Non-pigmented ciliary epithelial cell (primary cell): ENCODE measurements at places on chromosomes 16 and 17.
A peak's percentile ranks its signal among the peaks of the same experiment; 100 is the strongest.

GRCh38 chr16:3650631-3651265 lies 3.7 kb upstream of the DNASE1 start:
- DNase-seq = no peak

GRCh38 chr16:8853150-8853549 lies 15.7 kb downstream of the CARHSP1 start:
- no peak for DNase-seq

DNA sequence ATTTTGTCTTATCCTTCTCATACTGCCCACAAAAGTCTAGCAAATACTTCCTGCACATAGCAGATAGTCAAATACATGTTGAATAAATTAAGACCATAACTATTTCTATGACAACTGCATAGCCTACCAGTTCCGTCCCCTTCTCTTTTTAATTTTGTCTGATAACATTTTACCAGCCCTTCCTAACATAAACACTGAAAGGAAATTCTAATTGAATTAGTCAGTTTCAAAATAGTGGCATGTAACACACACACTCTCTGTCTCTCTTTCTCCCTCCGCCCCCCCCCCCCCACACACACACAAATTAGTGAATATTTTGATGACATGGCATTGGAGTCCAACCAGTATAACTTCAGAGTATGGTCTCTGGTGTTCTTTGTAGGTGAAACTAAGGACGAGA lies 41.8 kb downstream of the TNRC6C start:
- DNase-seq = peak; percentile 11

GRCh38 chr16:58684001-58684353 lies 593 bp downstream of the SLC38A7 start:
- DNase-seq = no peak

DNA sequence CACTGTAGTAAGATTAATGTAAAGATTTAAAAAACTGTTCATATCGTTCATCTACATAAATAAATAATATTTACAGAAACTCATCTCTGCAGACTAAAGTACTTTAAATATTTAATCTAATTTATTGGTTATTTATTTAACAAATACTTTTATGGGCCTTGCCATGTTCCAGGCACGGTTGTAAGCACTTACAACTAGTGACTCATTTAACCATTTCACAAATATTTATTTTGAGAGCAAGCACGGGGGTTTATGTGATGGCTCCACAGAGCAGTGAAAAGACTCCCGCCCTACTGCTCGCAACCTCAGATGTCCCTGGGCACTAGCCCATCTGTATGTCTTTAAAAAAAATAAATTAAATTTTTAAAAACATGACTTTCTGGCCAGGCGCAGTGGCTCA lies 575.9 kb downstream of the WWOX start:
- DNase-seq = no peak

DNA sequence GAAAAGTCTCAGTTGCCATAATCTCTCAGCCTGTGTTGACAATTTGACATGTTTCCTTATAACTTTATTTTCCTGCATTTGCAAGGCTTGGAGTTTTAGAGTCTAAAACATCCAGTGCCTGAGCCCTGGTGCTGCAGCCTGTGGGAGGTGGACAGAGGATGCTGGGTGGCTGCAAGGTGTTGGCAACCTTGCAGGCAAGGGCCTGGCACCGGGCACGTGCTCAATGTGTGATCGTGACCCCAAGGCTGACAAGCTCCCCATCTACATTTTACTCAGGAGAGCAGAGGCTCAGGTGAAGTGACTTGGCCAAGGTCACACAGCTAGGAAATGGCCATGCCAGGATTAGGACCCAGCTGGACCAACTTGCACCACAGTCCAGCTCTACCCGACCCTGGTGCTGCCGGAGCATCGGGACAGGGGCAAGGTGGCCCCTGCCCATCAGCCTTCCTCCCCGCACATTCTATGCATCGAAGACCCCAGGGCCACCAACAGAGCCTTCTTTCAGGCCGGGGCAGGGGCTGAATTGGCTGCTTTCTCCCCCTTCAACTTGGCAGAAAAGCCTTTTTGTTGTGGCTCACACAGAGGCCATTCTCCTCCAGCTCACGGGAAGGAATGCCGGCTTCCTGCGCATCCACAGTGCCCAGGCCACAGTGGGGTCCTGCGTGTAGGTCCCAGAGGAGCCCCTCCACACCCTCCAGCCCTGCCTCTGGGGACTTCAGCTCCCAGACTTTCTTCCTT lies 23.1 kb downstream of the MMP15 start:
- no peak for DNase-seq

DNA sequence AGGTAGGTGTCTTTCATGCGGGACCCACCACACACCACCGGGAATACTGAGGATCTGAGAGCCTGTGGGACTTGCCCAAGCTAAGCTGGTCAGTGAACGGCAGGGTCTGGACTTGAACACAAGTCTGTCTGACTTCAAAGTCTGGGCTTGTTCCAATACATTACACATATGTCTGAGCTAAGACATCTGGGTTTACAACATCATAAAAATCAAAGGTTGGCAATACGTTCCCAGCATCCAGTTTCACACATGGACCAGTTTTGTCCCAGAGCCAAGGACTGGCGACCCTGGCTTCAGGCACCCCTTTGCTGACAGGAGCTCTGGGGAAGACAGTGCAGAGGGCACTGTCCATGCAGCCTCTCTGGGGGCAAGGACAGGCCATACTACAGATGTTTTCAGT lies 27.9 kb upstream of the AXIN2 start:
- DNase-seq = no peak

- DNase-seq = no peak
Measured at GRCh38 chr17:63686138-63686685, 13.7 kb downstream of the LIMD2 start.

DNA sequence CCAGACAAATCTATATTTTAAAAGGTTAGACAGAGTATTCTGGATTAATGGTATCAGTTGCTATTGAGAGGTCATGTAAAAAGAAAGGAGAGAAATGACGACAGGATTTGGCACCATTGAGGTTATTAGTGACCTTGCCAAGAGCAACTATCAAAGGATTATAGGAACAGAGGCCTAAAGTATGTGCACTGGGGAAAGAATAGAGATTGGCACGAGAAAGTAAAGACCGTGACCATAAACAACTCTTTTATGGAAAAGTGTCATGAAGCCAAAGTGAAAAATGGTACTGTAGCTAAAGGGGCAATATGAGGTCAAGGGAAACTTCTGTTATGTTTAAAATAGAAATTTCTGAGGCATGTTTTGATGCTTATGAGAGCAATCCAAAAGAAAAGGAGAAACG lies 115.2 kb upstream of the KIF2B start:
- DNase-seq = no peak

- no peak for DNase-seq
Measured at GRCh38 chr16:12958366-12958765, 57.0 kb downstream of the SHISA9 start.

DNA sequence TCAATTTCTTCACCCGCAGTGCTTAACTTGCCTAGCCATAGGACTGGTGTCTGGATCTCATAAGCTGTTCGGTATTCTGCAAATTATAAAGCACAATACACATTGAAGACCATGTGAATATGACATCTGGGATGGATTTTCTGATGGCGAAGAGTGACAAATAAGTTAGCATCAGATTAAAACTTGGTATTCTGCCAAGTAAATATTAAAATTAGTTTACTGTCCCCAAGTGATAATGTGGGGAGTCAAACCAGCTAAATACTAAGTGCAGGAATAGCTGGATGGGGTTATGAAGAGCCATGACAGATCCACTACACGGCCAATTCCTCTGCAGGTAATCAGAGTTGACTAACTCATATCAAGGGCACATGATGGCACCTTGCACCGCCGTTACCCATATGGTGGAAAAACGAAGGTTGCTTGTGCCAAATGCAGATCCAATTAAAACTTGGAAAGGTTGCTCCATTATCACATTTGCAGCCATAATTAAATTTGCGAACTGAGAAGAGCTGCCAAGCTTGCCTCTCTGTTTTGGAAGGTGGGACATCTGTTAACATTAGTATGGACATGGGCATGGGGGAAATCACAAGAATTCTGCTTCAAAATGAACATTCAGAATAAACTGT lies 114.9 kb upstream of the TOM1L1 start:
- DNase-seq = no peak

DNA sequence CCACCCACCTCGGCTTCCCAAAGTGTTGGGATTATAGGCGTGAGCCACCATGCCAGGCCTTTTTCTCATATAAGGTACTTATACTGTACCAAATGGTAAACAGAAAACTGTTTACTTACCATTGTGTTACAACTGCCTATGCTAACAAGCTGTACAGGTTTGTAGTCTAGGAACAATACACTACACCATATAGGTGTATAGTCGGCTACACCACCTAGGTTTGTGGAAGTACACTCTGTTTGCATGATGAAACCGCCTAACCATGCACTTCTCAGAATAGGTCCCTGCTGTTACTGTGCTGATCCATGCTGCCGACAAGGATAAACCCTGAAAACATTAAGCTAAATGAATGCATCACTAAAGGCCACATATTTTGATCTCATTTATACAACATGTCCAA lies 18.9 kb downstream of the DNAJA2 start:
- DNase-seq = no peak

DNA sequence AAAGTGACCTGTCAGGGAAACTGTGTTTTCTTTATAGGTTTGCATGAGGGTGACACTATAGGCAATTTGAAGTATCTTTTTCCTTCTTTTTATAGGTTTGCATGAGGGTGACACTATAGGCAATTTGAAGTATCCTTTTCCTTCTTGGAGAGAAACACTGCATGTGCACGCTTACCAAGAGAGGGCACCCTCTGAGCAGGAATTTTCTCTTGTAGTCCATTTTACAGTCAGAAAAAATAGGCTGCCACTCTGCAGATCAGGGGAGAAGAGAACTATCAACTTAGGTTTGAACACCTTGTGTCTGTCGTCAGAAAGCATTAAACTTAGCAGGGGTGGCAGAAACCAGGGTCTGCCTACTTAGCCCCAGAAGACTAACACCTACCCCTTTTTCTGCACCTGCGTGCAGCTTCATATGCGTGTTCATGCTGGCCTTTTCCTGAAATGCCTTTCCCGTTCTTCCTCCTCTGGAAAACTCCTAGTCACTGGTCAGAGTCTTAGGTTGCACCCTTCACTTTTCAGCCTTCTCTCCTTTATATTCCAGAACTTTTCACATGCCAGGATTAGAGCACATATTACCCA lies 16.4 kb upstream of the SMIM36 start:
- no peak for DNase-seq

GRCh38 chr17:75559958-75560533 lies 27.6 kb upstream of the MYO15B start:
- DNase-seq = no peak

DNA sequence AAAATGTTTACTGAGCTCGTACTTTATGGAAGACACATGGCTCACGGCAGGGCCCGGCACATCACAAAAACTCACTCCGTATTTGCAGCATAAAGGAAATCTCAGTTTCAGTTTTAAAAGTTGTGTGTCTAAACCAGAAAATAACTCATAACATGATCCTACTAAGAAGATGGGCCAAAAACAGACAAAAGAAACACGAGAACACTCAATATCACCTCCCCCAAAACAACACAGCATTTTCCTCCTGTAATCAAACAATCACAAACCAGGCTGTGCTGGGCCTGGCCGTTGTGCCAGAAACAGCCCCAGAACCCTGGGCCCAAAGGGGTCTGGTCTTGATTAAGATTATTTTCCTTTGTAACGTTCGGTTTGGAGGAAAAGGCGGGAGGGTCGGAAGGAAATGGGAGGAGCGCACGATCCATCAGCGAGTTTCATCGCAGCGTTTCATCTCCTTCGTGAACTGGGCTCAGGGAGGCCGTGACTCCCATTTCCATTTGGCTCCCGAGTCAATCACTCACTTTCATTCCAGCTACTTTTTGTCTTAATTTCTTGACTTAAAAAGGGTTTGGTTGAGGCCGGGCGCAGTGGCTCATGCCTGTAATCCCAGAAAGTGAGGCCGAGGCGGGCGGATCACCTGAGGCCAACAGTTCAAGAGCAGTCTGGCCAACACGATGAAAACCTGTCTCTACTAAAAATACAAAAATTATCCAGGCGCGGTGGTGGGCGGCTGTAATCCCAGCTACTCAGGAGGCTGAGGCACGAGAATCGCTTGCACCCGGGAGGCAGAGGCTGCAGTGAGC lies 61.4 kb downstream of the NXN start:
- DNase-seq = no peak

DNA sequence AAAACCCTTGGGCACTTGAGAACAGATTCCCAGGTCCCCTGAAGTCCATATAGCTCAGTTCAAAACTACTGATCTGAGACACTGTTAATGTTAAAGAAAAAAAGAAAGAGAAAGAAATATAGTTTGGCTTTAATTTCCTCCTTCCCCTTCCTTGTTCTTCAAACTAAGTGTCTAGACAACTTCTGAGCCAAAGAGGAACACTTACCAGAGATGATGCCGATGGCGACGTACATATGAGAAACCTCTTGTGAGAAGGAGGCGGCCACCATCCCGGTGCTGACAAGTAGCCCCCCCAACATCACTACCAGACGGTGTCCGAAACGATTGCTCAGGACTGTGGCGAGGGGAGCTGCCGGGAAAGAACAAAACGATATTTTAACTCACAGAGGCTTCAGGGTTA lies 17.2 kb downstream of the SLC16A6 start:
- DNase-seq = no peak

- no peak for DNase-seq
Measured at GRCh38 chr17:57234739-57235092, 21.6 kb upstream of the MSI2 start.

DNA sequence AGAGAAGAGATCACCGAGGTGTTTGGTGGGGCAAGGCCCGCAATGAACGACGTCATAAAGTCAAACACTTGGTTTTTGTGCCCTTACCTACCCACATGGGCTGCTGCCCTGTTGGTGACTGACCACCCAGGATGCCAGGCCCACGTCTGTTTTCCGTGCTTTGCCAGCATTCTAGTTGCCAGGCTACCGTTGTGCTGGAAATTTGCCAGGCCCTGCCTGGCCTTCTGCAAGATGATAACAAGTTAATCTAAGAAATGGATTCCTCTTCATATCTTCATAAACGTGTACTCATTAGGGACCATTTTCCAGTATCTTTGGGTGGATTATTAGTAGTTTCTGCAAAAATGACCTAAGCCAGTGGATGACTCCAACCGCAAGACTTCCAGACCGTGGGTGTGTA lies 35.4 kb downstream of the SLC6A4 start:
- DNase-seq = no peak

DNA sequence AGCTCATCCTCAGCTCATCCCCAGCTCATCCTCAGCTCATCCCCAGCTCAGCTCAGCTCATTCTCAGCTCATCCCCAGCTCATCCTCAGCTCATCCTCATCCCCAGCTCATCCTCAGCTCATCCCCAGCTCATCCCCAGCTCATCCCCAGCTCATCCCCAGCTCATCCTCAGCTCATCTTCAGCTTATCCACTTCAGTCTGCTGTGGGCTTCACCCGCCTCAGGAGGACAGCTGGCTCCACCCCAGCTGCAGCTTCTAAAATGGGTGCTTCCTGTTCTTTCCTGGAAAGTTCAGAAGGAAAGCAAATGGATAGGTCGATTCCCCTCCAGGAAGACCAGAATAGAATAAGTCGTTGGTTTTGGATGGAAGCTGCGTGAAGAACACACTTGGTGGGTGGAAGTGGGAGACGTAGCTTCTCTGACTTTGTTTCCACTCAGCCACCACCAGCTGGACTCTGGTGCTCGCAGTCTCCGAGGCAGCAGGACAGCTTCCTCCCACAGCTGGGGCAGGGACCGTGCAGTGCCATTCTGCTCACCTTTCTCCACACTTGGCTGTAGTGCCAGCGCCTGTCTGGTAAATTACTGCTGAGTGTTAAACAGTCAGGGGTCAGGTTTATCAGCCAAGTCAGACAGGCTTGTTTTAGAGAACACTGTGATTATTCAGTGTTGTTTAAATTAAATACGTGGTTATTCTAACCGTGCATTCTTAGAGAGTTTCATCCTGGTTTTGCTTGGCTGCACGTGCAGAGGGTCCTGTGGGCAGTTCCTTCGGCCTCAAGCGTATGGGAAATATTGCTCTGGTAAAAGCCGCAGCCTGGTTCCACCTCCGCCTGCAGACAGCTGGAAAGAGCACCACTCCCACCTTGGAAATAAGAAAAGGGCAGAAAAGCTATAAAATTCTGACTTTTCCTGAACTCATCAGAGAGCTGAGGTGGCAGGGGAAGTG lies 61.0 kb upstream of the CHMP6 start:
- DNase-seq = no peak
